ENCODE measurements at places on chromosomes 13 and 19. TPM values are rescaled to one million over a fixed set of nuclear protein-coding genes. Genes with fewer than 3 reads are reported as not detected.

GRCh38 chr19:55536951-55537740, at the start of gene SBK2:
Gene SBK2 (minus strand): TSS chr19:55537133. CDS start chr19:55536294, 839 bp downstream.
- DNase-seq, result no peak

DNA sequence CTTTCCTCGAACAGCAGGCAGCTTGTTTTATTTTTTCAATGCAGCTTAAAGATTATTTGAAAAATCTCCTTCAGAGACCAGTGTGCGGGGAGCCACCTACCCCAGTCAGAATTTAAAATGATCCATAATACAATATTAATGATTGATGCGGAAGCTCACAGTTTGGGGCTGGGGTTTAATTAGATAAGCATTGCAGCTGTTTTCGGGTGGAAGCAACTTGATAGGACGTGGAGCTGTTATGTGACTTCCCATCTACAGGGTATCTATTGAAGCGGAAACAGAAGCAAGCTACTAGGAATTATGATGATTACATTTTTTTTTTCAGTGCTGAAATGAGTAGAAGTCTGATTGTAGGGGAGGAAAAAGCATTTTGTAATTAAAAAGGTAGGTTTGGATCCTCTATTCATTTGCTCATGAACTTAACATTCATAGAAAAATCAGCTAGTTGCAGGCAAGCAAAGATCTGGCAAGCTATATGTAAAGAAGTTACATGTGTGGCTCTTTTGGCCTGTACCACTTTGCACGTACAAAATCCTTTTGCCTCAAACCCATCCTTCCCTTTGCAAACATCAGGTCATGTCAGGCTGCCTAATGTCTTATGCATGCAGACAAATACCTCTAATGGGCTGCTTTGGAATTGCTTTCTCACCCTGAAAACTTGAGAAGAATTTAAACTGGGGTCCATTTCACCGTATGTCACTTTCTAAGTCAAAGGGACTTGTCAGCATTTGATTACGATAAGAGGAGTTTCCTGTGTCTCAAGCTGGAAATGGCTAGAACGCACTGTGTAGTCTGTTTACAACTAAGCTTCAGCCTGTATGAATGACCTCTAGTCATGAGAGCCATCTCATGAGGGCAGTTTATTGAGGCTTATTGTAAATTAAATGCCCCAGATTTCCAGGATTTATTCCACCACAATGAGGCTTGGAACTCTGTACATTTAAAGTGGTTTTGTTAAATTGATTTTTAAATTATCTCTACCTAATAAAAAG, 267.1 kb upstream of the TMTC4 start:
- DNase-seq, result no peak

DNA sequence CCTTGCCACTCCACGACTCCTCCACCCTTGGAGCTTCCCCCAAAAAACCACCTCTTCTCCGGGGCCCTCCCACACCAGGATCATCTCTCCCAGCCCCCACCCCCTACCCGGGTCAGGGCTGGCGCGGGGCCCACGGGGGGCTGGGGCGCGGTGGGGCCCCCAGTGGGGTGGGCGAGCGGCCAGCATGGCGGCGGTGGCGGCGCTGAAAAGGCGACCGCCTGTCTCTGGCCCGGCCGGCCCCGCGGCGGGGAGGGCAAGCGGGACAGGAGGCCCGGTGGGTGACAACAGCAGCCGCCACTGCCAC, 850 bp downstream of the DYRK1B start:
- DNase-seq, result no peak

DNA sequence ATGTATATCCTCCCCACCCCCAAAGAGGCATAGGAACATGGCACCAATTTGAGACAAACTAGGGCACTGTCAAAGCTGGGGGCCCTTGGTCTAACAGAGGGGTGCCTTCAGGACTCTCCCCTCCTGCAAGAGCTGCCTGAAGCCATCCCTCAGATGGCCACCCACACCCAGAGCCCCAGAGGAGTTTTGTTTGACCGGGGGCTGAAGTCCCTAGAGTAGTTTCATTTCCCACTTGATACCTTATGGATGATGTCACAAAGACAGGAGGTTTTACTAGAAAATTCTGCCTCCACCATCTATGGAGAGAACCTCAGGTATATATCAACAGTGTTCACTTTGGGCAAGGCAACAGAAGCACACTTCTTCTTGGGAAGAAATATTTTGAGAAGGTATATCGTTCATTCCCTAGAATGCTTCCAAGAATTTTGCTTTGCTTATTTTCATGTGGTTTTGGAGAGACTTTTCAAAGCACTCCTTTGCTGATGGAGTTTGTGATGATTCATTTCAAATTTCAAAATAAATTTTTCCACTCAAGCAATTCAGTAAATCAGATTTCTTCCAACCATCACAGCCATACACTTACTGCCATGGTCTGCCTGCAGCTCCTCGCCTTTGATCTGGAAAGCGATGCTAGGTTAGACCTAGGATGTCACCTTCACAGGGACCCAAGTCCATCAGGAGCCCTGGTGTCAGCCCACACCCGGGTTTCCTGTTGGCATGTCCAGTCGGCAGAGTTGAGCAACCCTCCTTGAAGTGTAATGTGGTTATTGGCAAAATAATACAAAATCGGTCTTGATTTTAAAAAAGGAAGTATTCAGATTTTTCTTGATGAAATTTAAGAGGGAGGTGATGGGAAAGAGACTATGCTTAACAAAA, 207.0 kb downstream of the SHISA2 start:
- no peak for DNase-seq

DNA sequence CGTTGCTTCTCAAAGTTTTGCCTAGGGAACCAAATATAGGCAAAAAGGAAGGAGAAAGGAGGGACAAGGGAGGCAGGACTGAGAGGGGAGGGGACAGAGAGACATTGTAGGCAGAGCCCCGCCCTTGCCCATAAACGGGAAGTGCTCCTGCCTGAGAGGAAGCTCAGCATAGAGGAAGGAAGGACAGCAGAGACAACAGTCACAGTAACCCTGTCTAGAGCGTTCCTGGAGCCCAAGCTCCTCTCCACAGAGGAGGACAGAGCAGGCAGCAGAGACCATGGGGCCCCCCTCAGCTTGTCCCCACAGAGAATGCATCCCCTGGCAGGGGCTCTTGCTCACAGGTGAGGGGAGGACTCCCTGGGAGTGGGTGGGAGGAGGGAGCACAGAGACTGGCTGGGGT, at the start of gene CEACAM21:
TSS of gene CEACAM21 (plus strand) at position 169 of the 400 bp plus-strand sequence. CDS start at position 278, 109 bp downstream.
- DNase-seq, result peak; percentile 59

- no peak for DNase-seq
Observed at GRCh38 chr13:111318386-111318785, 2.1 kb upstream of the TEX29 start.

GRCh38 chr19:13574933-13575332, 68.7 kb upstream of the CACNA1A start:
- DNase-seq, result no peak

DNA sequence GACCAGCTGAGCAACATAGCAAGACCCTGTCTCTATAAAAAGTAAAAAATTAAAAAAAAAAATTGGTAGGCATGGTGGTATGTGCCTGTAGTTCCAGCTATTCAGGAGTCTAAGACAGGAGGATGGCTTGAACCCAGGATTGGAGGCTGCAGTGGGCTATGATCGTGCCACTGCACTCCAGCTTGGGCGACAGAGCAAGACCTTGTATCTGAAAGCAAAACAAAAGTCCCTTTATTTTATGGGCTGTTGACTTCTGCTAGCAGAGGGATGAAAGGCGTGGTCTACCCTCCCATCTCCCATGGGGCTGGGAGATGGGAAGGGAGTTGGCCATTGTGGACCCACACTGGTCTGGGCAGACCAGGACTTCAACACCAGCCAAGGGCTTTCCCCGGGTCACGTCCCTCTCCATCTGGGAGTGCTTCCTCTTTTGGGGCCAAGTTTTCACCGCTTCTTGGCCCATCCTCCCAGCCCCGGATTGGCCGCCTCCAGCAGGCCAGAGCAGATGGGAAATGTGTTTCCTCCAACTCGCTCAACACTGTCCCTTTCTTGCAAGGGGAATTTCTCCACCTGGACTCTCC, 2.2 kb upstream of the TNFSF9 start:
- peak; percentile 43 for DNase-seq

DNA sequence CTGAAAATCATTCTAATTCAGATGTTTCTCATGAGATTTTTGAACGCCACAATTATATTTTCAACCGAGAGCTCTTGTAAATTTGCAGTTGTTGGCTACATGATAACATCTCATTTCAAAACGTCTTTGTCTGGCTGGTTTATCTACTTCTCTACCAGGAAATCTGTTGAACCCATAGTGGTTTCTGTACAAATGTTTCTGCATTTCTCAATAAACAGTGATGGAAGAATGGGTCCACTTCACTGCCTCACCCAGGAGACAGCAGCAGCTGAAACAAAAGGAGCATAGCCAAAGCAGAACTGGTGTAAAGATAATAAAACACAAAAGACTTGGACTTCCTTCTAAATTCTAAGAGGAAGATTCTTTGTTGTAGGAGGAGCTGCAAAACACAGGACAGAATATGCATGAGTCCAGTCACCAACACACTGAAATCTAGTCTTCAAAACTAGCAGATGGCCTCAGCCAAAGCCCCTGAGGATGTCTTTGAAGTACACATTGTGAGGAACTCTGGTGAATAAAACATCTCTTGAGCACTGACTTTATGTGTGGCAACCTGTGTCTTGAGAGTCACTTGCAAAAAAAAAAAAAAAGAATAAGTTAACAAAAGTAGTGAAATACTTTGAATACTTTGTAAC, 68.6 kb upstream of the FGF14 start:
- no peak for DNase-seq

- no peak for DNase-seq
Observed at GRCh38 chr13:81929988-81930387, 1589.1 kb upstream of the SPRY2 start.

DNA sequence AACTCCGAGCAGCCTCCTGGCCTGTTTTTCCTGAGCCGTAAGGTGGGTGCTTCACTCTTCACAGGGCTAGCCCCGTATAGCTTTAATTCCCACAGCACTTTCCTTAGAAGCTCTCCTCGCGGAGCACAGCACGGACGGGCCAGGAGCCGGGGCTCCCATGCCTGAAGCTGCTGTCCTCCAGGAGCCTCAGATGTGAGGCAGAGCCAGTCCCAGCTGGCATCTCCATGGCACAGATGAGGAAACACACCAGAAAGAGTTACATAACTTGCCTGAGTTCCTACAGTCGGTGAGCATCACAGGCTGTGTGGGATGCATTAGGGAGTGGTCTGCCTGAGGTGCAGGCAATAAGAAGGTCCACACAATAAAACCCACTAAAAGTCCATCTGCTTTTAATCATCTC, 118.5 kb downstream of the ATP8A2 start:
- DNase-seq, result no peak

DNA sequence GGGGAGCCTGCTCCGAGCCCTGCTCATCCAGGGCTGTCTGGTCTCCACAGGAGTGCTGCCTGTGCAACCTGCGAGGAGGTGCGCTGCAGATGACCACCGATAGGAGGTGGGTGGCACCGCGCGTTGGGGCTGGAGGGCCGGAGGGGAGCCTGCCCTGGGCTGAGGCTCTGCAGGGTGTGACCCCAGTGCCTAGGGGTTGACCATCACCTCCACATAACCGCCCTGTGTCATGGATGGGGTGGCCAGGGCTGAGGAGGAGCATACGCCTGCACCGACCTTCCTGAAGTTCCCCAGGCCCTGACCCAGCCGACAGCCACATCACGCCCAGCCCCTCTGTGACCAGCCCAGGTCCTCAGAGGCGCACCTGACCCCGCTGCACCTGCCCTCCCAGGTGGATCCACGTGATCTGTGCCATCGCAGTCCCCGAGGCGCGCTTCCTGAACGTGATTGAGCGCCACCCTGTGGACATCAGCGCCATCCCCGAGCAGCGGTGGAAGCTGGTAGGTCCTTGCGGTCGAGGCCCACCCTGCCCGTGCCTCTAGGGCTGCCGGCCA, 168.7 kb downstream of the KDM4B start:
- DNase-seq, result no peak

- DNase-seq, result no peak
Observed at GRCh38 chr13:100069278-100069677, 19.6 kb upstream of the PCCA start.

DNA sequence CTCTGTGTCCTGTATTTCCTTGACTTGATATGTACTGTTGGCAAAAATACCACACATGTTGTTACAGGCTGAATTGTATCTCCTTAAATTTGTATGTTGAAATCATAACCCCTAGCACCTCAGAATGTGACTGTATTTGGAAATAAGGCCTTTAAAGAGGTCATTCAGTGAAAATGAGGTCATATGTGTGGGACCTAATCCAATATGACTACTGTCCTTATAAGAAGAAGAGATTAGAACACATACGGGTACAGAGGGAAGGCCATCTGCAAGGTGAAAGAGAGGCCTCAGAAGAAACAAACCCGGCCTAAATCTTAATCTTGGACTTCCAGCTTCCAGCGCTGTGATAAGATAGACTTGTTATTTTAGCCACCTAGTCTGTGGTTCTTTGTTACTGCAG, 202.5 kb downstream of the NUFIP1 start:
- DNase-seq, result no peak

DNA sequence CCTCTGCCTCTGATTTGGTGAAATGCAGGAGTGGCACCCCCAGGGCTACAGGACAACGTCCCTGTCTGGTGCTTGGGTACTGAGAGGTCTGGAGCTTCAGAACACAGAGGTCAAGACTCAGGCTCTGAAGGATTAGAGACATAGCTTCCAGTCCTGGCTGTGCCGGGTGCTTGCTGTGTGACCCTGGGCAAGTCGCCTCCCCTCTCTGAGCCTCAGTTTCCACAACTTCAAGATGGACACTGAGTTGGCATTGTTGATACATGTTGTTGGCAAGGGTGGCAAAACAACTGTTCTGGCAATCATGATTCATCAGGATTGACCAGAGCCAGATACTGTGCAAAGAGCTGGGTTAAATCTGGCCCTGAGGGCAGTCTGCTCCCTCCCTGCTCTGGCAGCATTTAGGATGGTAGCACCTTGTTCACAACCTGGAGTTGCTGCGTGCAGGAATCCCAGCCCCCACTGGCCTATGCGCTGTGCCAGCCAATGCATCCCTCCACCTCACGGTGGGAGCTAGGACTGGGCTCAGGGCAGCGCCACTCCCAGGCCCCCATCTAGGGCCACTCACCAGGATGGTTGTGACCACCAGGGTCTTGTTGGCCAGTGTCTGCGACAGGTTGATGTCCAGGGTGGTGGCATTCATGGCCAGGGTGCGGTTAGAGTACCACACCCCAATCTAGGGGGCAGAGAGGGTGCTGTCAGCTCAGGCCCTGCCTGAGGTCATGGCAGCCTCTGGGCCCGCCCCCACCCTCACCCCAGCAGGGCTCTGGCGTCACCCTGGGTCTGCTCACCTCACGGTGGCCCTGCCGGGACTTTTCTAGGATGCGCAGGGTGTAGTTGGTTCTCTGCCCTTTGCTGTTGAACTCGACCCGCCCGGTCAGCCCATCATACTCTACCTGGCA, 16.7 kb downstream of the GRIK5 start:
- DNase-seq, result no peak

- DNase-seq, result no peak
Observed at GRCh38 chr13:26186995-26187394, 35.1 kb downstream of the RNF6 start.

- no peak for DNase-seq
Observed at GRCh38 chr13:94673851-94674250, 38.5 kb downstream of the SOX21 start.

- DNase-seq, result no peak
Observed at GRCh38 chr13:49437705-49438104, 6.2 kb downstream of the CAB39L start.

The ZNF17 gene
- total RNA-seq, result 6.9 TPM

The PEG3 gene
- 1.4 TPM for total RNA-seq

The TEX26 gene
- total RNA-seq, result not detected

The CAMSAP3 gene
- total RNA-seq, result 55.4 TPM

The C19orf38 gene
- total RNA-seq, result 0.77 TPM

Data from colonic mucosa (tissue), 4 donors.